ENCODE measurements at places on chromosomes 16 and 17.

- H3K36me3 ChIP-seq = no peaks in the 10 kb centered on the region
- no peak overlapping the region for H3K4me3 ChIP-seq
- no peak for DNase-seq
Observed at GRCh38 chr17:76534831-76535732, 2.4 kb downstream of the CYGB start.

GRCh38 chr16:66099306-66099705 lies 267.2 kb upstream of the CDH5 start:
- no peak for DNase-seq
- H3K4me3 ChIP-seq = no peak overlapping the region
- H3K27ac ChIP-seq = no peak overlapping the region

DNA sequence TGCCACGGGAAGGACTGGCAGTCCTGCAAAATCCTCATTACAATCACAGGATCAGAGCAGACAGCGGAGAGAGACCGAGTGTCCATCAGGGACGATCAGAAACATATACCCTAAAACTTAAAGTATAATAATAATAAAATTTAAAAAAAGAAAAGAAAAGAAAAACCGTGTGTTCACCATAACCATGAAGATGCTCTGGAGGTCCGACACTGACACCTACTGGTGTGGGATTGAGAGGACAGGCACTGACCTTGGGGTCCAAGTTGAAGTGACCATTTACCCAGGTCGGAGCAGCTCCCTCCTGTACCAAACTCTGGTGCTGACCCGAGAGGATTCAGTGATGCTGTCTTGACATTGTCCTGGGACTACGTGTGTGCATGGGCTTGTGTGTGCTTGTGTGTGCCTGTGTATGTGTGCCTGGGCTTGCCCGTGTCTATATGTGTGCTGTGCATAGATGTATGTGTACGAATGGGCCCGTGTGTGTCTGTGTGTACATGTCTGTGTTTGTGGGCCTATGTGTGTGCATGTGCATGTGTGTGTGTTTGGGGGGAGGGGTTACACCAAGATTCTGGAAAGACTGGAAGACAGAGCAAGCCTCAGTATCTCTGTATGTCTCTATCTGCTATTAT lies 10.0 kb upstream of the CD300LD start:
- no peak overlapping the region for H3K27ac ChIP-seq
- no peak overlapping the region for H3K4me3 ChIP-seq
- H3K27me3 ChIP-seq = peaks cover 28% of the 10 kb centered on the region
- H3K4me1 ChIP-seq = peaks cover 56% of the 10 kb centered on the region
- no peak for DNase-seq

- DNase-seq = no peak
- peak overlapping the region; percentile 62 for H3K27ac ChIP-seq
- H3K4me1 ChIP-seq = no peaks in the 10 kb centered on the region
- H3K36me3 ChIP-seq = no peaks in the 10 kb centered on the region
- H3K4me3 ChIP-seq = no peak overlapping the region
Observed at GRCh38 chr16:88194397-88195268, 188.1 kb upstream of the ZNF469 start.

DNA sequence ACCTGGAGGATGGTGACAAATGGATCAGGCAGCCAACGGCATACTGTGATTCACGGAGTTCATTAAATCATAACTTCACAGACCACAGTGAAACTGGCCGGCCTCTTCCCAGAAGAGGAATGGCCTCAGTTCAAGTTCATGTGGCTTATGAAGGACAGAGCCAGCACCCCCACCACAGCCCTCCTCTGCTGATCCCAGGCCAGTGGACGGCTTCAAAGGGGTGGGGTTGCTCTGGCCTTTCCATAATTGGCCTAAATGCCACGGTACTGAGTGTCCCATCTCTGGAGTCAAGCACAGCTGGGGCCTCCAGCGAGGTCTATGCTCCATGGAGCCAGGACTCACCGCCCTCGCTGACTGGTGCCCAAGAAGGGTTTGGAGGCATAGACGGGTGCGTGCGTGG lies 21.4 kb downstream of the GALNS start:
- H3K4me3 ChIP-seq = no peak overlapping the region
- no peaks in the 10 kb centered on the region for H3K4me1 ChIP-seq
- H3K36me3 ChIP-seq = no peaks in the 10 kb centered on the region
- no peak overlapping the region for H3K27ac ChIP-seq

GRCh38 chr16:27793249-27793622 lies 243.3 kb downstream of the KATNIP start:
- no peaks in the 10 kb centered on the region for H3K4me1 ChIP-seq
- H3K27me3 ChIP-seq = peaks cover 25% of the 10 kb centered on the region
- H3K36me3 ChIP-seq = peaks cover 4% of the 10 kb centered on the region
- H3K4me3 ChIP-seq = no peak overlapping the region
- no peak for DNase-seq

DNA sequence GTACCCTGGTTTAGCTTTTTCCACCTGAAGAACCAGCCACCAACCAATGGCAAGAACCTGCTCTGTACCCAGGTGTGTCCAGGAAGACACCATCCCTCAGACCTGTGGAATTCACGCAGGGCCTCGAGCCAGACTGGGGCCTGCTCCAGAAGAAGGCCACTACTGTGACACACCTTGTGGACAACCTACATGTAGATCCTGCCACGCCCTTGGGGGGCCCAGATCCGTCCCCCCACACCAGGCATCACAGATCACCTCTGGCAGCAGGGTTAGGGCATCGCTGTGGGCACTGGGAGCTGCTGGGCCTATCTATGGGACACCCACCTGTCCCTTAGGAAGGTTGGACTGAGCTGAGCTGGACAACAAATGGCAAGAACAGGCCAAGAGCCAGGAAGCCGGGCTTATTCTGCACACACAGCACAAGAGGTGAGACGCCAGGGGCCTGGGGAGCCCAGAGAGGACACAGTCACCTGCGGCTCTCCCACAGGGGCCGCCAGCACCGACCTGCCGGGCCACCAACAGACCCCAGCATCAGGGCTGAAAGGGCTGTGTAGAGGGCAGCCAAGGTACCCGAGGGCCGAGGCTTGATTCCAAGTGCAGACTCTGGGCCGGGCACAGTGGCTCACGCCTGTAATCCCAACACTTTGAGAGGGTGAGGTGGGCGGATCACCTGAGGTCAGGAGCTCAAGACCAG lies 7.7 kb downstream of the FAAP100 start:
- H3K4me1 ChIP-seq = peaks cover 2% of the 10 kb centered on the region
- no peak overlapping the region for H3K27ac ChIP-seq
- H3K4me3 ChIP-seq = no peak overlapping the region
- no peaks in the 10 kb centered on the region for H3K27me3 ChIP-seq
- no peak for DNase-seq

DNA sequence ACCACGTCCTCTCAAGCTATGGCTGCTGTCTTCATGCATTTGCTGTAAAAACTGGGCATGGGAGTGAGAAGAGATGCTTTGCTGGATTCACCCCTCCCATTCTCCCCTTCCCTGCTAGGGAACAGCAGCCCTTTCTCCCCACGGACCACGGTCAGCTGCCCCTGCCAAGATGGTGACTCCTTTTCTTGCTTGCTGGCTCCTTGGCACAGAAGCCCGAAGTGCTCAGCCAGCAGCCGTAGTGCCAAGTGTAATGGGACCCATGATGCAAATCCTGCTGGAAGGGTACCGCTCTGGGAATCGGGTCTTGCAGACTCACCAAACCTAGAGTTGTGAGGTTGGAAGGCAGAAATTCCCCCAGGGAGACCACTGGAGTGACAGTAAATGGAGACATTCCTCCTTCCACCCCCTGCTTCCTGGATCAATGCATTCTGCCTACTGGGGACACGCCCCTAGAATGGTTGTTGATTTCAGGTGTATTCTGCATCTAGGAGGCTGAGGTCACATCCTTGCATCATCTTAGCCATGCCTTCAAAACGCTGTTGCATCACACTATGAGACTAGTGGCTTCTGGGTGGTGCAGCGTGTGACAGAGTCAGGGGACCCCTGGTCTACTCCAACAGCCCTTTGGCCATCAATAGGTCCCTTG lies 63.0 kb upstream of the CBX4 start:
- peaks cover 4% of the 10 kb centered on the region for H3K27me3 ChIP-seq
- H3K4me3 ChIP-seq = no peak overlapping the region
- DNase-seq = no peak
- H3K4me1 ChIP-seq = no peaks in the 10 kb centered on the region
- H3K27ac ChIP-seq = peak overlapping the region; percentile 27

DNA sequence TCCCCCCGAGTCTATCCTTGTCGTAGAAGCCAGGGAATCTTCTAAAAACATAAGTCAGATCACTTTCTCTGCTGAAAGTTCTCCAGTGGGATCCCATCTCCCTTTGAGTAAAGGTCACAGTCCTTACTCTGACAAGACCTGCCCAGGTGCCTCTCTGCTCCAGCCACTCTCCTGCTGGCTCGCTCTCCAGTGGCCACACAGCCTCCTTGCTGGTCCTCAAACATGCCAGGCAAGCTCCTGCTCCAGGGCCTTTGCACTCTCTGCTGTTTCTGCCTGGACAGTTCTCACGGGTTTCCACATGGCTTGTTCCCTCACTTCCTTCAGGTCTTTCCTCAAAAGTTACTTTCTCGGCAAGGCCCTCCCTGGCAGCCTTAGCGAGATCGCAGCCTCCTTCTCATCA lies 3.4 kb downstream of the B9D1 start:
- peaks cover 34% of the 10 kb centered on the region for H3K27me3 ChIP-seq
- H3K36me3 ChIP-seq = no peaks in the 10 kb centered on the region
- peaks cover 9% of the 10 kb centered on the region for H3K4me1 ChIP-seq
- H3K27ac ChIP-seq = no peak overlapping the region
- no peak overlapping the region for H3K4me3 ChIP-seq

DNA sequence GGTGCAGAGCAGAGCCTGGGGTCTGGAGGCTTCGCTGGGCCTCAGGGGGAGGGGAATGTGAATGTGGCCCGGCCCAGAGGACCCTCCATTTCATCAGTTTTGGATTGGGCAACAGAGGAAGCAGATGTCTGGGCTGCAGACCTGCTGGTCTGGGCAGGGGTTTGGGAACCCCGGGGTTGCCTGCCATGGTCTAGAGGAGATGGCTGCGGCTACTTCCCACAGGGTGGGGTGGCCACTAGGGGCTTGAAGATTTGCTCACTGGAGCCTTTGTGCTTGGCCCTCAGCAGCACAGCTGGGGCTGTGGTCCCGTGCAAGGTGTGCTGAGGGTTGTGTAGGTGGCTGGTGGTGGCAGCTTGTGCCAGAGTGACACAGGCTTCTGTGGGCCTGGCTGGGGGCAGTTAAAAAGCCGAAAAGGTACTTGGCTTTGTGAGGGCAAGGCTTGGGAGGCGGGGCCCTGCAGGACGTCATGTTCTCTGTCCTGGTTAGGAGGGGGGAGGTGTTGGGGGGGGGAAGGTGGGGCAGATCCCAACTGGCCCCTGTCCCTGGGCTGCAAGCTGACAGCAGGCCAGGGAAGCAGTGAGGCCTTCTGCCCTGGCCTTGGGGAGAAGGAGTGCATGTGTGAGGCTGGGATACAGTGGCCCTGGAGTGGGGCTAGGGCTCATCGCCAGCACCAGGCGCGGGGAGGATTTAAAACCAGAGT lies 98.0 kb downstream of the KPNA2 start:
- H3K27ac ChIP-seq = no peak overlapping the region
- H3K27me3 ChIP-seq = no peaks in the 10 kb centered on the region
- peaks cover 6% of the 10 kb centered on the region for H3K36me3 ChIP-seq

- H3K36me3 ChIP-seq = no peaks in the 10 kb centered on the region
- DNase-seq = no peak
- peak overlapping the region; percentile 93 for H3K27ac ChIP-seq
- H3K27me3 ChIP-seq = no peaks in the 10 kb centered on the region
Observed at GRCh38 chr16:87951552-87952538, 611 bp downstream of the BANP start.

DNA sequence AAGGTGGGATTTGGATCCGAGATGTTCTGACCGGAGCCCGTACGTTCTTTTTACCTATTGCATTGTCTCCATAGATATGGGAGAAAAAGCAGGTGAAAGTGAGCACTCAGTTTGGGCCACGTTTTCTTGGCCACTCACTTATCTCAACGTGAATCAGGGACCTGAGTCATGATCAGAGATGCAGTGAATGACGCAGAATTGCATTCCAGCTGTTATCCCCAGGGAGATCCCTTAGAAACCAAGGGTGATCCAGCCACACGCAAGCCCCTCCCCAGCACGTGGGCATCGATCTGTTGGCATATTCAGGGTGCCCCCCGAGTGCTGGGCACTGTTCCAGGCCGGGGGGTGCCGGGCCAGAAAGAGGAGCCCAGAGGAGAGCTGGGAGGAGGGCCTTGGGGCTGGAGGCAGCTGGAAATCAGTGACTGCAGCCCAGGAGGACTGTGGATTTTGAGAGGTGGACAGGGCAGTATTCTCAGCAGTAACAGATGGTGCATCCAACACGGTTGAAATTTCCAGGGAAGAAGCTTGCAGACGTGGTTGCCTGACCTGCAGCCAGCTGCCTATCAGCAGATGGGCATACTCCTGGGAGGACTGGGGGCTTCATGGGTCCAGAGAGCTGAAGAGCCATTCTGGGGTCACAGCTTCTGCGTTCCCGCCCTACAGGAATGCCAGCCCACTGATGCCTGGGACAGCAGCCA lies 87.2 kb upstream of the CACNG5 start:
- no peak for DNase-seq
- H3K27ac ChIP-seq = no peak overlapping the region
- no peaks in the 10 kb centered on the region for H3K4me1 ChIP-seq
- H3K4me3 ChIP-seq = no peak overlapping the region

DNA sequence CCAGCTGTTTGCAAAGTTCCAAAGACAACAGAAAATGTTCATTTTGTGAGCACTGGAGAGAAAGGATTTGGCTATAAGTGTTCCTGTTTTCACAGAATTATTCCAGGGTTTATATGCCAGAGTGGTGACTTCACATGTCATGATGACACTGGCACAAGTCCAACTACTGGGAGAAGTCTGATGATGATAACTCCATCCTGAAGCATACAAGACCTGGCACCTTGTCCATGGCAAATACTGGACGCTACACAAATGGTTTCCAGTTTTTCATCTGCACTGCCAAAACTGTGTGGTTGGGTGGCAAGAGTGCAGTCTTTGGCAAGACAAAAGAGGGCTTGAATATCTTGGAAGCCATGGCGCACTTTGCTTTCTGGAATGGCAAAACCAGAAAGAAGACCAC lies 385.0 kb downstream of the CDH11 start:
- no peak for DNase-seq
- no peak overlapping the region for H3K27ac ChIP-seq
- no peaks in the 10 kb centered on the region for H3K4me1 ChIP-seq
- no peaks in the 10 kb centered on the region for H3K36me3 ChIP-seq
- H3K4me3 ChIP-seq = no peak overlapping the region

- DNase-seq = peak; percentile 30
- H3K36me3 ChIP-seq = peaks cover 14% of the 10 kb centered on the region
- H3K27ac ChIP-seq = peak overlapping the region; percentile 51
- no peak overlapping the region for H3K4me3 ChIP-seq
- H3K4me1 ChIP-seq = peaks cover 29% of the 10 kb centered on the region
- H3K27me3 ChIP-seq = no peaks in the 10 kb centered on the region
Observed at GRCh38 chr16:29675811-29676643, 3.0 kb upstream of the QPRT start.

GRCh38 chr17:46898364-46898763 lies 24.6 kb upstream of the GOSR2 start:
- H3K4me3 ChIP-seq = no peak overlapping the region
- DNase-seq = no peak
- no peaks in the 10 kb centered on the region for H3K27me3 ChIP-seq
- H3K27ac ChIP-seq = no peak overlapping the region
- no peaks in the 10 kb centered on the region for H3K4me1 ChIP-seq
- H3K36me3 ChIP-seq = no peaks in the 10 kb centered on the region
